ENCODE measurements at places on chromosomes 2 and 18. TPM values are rescaled to one million over a fixed set of nuclear protein-coding genes. Genes with fewer than 3 reads are reported as not detected.

Gene SEPTIN10
- total RNA-seq, result 73.1 TPM

Gene ASXL3
- total RNA-seq, result under 0.01 TPM

Gene SOWAHC
- total RNA-seq, result 9.3 TPM

Gene ALPP
- not detected for total RNA-seq

Gene KCNIP3
- 2.6 TPM for total RNA-seq

Gene RAB10
- total RNA-seq, result 128 TPM

Gene FAP
- total RNA-seq, result 207 TPM

Gene FBXO41
- total RNA-seq, result 1.6 TPM

Gene ITGB1BP1
- total RNA-seq, result 33.2 TPM

Gene TRABD2A
- 1.7 TPM for total RNA-seq

Gene DPYSL5
- total RNA-seq, result not detected

Gene TCF23
- not detected for total RNA-seq

Gene KCNG2
- total RNA-seq, result under 0.01 TPM

Gene DTNB
- 4.8 TPM for total RNA-seq

Gene TAF1B
- 29.8 TPM for total RNA-seq
